ENCODE measurements at places on chromosomes 2 and 18.

GRCh38 chr2:8452296-8452695 lies 229.6 kb upstream of the ID2 start:
- DNase-seq = no peak

- no peak for DNase-seq
Measured at GRCh38 chr2:83054751-83055150, 1404.3 kb downstream of the SUCLG1 start.

GRCh38 chr2:198114064-198114463 lies 309.7 kb downstream of the PLCL1 start:
- no peak for DNase-seq

GRCh38 chr2:55106148-55106547 lies 55.9 kb upstream of the RTN4 start:
- no peak for DNase-seq
